ENCODE measurements at places on chromosomes 5 and 9. TPM values are rescaled to one million over a fixed set of nuclear protein-coding genes. Genes with fewer than 3 reads are reported as not detected.

PCDHA1 gene
- not detected for total RNA-seq

RLN2 gene
- 4.0 TPM for total RNA-seq

NME5 gene
- 9.9 TPM for total RNA-seq

NR4A3 gene
- total RNA-seq, result 1.4 TPM

DNA sequence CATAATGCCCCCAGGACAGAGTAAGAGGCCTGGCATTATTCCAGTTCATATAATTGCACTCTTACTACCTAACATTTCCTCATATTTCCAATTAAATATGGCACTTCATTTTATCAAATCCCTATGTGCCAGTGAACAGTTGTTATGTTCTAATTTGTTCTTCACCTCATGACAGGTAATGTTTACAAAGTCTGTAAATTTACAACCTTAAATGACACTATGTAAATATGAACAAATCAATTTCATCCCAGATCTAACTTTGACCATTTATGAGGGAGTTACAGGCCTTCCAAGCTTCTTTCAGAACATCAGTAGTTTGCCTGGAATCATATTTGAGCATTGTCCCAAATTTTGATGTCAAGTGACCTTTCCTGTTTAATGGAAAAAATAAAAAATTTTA, 592.6 kb upstream of the CDH6 start:
- peaks cover 9% of the 10 kb centered on the region for H3K36me3 ChIP-seq
- H3K27ac ChIP-seq, result peak overlapping the region; percentile 12
- DNase-seq, result no peak

DNA sequence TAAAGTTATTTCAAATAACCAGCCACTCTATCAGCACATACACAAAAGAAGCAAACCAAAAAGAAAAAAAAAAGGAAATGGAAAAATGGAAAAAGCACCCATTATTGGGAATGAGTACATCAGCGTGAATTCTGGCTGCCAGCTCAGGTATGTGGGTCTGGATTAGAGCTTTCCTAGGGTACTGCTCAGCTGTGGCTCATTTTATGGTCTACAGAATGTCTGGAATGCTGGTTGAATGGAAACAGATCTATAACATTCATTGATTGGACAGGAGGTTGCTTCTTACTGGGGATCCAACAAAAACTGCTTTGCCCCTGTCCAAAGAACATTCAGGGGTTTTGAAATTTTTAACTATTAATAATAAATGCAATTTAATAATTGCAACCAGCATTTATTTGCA, 3.9 kb upstream of the CAST start:
- no peaks in the 10 kb centered on the region for H3K36me3 ChIP-seq
- no peaks in the 10 kb centered on the region for H3K27me3 ChIP-seq
- DNase-seq, result no peak
- no peak overlapping the region for H3K4me3 ChIP-seq
- H3K27ac ChIP-seq, result peak overlapping the region; percentile 73
- peaks cover 30% of the 10 kb centered on the region for H3K4me1 ChIP-seq

- H3K27ac ChIP-seq, result no peak overlapping the region
- no peak for DNase-seq
- no peaks in the 10 kb centered on the region for H3K36me3 ChIP-seq
Measured at GRCh38 chr5:134255418-134256150, 29.7 kb upstream of the PPP2CA start.

DNA sequence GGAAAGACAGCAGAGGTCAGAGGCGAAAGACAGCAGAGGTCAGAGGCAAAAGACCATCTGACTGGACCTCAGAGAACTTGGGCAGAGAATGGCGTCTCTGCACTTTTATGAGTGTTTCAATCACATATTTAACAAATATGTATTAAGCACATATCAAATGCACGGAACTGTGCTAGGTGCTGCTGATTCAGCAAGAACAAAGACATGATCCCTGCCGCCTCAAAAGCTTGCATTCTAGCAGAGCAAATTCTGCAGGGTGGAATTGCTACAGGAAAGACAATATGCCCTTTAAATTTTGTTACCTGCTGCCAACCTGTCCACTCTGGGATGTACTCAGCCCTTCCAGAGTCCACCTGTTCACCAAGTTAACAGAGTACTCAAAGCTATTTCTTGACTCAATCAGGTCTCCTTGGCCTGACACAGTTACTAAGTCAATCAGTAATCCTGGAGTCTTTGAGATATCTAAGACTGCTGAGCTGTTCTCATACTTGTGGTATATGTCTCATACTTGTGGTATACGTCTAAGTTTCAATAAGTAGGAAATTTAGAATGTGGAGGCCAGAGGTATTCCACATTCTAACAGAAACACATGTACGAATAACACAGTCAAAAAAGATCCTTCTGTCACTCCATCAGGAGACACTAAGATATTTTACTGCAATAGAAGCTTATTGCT, 131.8 kb downstream of the GNAQ start:
- H3K36me3 ChIP-seq, result peaks cover 4% of the 10 kb centered on the region
- no peak overlapping the region for H3K4me3 ChIP-seq
- H3K27ac ChIP-seq, result no peak overlapping the region
- no peak for DNase-seq
- H3K27me3 ChIP-seq, result no peaks in the 10 kb centered on the region
- H3K4me1 ChIP-seq, result peaks cover 4% of the 10 kb centered on the region

GRCh38 chr5:87541676-87542075, 128.9 kb upstream of the CCNH start:
- no peak overlapping the region for H3K4me3 ChIP-seq
- H3K27ac ChIP-seq, result no peak overlapping the region
- no peak for DNase-seq
- H3K27me3 ChIP-seq, result no peaks in the 10 kb centered on the region

Data from progenitor cell of endocrine pancreas (in vitro differentiated cells).